ENCODE measurements at places on chromosomes 7 and 10.

GRCh38 chr7:3705258-3705657, 404.2 kb downstream of the SDK1 start:
- no peak for DNase-seq

- DNase-seq: no peak
These were observed 245.9 kb downstream of the MTERF1 start for GRCh38 chr7:91634485-91635177.

DNA sequence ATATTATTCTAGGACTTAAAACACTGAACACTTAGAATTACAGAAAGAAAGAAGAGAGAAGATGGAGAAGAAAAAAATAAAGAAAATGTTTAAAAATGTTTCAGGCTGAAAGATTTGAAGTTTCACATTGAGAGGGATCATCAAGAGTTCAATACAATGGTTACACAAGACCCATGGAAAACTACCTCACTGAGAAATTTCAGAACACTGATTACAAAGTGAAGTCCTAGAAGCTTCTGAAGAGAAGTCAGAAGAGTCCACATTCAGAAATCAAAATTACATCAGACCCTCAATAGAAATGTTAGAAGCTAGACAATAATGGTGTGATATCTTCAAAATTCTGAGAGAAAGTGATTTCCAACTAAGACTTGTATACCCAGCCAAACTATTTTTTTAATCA, 196.1 kb downstream of the MACC1 start:
- DNase-seq: no peak

- peak; percentile 48 for DNase-seq
These were observed 8.9 kb downstream of the COL1A2 start for GRCh38 chr7:94403546-94403945.

DNA sequence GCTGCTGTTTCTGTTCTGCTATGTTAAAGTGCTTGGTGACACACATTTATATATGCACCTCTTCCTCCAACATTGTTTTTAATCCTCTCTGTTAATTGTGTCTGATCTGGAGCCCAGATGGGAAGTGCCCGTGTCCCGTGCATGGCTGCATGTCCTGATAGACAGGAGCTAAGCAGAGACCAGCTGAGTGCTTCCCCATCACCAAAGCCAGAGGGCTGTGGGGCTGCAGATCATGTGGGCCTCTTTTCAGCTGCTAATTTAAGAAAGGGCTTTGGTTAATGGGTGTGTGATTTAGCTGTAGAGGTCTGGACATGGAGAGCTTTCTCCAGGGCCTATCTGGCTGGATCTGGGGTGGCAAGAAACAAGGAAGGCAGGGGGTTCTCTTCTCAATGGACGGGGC, 96.5 kb upstream of the NPS start:
- no peak for DNase-seq

GRCh38 chr10:79192677-79193003, 123.9 kb downstream of the ZMIZ1 start:
- peak; percentile 26 for DNase-seq

DNA sequence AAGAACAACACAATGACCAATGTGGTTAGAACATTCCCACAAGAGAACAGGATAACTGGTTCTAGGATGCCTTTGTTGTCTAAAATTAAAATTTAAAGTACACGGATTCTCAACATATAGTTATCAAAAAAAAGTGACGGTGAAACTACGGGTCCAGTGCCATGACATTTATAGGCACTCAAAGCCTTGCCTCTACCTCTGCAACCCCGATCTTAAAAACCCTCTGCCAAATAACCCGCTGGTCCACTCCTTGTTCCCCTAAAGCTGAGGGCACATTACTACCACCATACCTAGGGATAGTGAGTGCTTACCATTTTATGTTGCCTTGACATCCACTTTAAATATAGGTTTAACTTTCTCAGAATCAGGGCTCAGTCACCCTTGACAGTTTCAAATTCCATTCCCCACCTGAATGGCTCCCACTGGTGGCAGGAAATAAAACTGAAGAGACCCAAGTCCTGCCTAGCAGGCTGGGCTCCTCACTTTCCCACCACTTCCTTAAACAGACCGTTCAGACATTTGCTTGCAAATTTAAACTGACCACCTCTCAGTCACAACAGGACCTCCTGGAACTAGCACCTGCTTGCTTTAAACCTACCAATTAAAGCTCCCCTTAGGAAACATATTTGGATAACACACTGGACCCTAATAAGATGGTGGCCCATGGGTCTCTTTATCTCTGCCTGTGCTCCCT, 169.9 kb upstream of the ASAH2 start:
- DNase-seq: peak; percentile 46

- no peak for DNase-seq
These were observed 1.4 kb downstream of the FXYD4 start for GRCh38 chr10:43372765-43373361.

GRCh38 chr7:115679976-115680375, 350.6 kb downstream of the TFEC start:
- peak; percentile 53 for DNase-seq

DNA sequence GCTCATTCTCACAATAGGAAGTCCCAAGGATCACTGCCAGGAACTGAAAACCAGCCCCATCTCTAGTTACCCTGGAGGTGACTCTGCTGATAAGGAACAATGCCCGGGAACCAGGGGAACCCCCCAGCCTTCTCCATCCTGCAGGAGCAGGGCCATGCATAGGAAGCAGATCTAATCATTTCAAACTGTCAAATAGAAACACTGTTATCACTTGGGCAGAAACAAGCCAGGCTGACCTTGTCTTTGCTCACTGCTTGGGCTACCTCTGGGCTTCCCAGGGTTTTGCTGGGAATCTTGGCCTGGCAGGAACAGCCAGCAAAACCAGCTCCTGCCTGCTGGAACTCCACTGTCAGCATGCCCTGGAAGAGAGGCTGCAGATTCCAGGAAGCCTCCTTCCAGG, 114.1 kb downstream of the RNF216 start:
- DNase-seq: no peak

- peak; percentile 39 for DNase-seq
These were observed 85.6 kb upstream of the IMMP2L start for GRCh38 chr7:111647881-111648280.

DNA sequence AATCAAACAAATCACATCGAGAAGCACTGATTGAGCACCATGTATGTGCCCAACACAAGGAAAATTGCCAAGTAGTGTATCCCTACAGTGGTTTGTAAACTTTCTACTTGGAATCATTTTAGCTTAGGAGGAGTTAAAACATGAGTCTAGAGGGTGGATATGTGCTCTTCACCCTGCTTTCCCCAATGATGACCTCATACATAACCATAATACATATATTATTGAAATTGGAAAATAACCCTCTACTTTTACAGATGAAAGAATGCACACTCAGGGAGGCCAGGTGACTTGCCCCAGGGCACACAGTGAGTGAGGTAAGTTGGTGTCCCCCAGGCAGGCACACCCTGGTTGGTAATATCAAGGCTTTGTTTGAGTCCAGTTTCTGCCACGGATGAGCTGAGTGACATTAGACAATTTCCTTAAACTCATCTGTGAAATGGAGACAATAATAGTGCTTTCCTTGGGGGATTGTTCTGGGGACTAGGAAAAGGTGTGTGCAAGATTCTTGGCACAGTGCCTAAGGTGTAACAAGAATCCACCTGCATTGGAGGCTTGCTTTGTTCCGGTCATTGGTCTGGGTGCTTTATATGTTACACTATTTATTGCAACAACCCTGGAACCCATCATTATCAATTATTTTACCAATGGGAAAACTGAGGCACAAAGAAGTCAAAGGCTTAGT, 50.7 kb downstream of the BPGM start:
- no peak for DNase-seq

DNA sequence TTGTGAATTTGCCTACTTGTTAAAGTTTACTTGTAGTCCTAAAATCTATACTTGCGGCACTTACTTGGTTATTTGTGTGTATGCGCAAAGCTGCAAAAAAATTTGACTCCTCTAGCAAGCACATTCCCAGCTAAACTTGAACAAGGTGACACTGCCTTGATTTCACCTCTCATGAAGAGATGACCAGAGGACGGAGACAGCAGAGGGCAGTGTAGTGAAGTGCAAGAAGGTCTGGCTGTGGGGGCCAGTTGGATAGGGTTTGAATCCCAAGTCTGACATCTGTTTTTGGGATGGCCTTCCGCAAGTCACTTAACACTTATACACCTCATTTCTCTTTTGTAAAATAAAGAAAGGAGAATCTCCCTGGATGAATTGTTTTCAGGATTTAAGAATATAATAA, 15.7 kb downstream of the SLK start:
- peak; percentile 21 for DNase-seq

DNA sequence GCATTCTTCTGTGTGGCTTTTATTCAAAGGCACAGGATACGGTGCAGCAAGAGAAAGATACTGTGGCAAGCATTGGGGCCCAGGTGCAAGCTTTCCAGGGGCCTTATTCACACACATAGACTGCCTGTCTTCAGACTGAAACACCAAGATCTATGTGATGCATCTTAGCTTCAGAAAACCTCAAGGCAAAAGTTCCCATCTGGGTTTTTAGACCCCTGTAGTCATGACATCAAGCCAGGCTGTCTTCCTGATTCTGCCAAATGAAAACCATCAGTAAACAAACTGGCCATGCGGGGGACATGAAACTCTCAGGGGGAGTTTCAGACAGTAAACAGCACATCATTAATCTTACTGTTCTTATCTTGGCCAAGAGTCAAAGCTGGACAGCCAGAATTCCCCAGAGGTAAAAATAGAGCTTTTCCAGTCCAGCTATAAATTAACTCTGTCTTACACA, 9.8 kb downstream of the AGBL3 start:
- no peak for DNase-seq

DNA sequence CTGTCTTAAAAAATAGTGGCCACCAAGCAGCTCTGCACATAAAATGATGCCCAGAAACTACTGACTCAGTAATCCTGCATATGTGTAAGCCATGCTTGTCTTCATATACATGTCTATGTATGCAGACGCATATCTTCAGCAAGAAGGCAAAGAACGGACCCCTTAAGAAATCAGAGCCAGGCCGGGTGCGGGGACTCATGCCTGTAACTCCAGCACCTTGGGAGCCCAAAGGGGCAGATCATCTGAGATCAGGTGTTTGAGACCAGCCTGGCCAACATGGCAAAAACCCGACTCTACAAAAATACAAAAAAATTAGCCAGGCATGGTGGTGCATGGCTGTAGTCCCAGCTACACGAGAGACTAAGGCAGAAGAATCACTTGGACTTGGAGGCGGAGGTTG, 295.0 kb downstream of the TCERG1L start:
- DNase-seq: no peak

DNA sequence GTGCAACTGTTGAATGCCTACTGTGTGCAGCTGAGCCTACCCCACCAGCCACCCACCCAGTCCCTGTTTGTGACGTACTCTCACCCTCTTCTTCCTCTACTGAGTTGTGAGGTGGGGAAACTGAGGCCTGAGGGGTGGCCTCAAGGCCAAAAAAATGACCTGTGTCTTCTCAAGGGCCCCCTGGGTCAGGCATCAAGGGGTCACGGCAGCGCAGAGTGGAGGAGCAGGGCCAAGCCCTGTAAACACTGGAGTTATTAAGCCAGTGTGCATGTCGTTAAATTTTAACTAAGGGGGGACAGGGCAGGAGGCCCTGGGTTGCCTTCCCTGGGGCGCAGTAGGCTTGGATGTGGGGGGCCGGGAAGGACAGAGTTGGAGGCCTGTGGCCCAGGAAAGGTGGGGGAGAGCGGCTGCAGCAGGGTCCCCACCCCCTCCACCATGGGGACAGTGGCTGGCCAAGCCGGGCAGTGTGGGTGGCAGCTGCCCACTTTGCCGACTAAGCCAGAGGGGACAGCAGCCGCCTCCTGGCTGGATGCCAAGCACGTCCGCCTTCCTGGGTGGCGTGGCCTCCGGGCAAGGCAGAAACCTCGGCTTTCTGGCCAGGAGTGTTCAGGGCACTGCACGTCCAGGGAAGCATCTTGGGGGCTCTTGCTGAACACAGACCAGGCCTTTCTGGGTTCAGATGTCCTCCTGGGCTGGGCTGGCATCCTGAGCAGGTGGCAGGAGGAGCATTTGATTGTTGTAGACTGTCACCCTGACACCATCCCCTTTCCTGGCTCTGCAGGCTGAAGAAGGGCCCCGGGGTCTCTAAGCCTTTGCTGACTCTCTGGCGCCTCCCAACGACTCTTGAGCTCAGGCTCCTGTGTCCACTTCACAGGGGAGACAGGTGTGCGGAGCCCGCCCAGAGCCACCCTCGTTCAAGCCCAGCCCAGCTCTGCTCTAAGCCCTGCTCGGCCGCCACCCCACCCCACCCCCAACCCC, 1.9 kb downstream of the SLC29A4 start:
- no peak for DNase-seq

DNA sequence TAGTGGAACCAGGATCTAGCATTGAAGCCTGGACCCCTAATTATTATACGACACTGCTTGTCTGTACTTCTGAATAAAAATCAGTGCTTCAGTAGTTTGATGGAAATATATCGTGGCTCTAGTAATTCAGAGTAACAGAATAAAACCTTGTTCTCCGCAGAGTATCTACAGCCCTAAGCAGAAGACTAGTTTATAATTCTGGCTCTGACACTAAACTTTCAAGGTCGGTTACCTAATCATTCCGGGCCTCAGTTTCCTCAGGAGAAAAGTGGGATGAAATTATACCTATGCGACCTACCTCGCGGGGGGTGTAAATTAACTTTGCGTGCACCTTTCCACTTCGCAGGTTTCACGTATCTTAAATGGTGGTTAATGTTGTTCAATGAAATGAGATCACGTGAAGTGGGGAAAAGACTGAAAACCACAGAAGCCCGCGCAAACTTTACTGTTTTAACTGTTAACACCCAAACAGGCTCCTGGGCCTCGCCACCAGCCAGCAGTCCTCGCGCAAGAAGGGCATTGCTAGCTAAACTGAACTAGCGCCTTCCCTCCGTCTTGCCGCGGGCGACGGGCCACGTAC, 615 bp downstream of the THAP5 start:
- no peak for DNase-seq

DNA sequence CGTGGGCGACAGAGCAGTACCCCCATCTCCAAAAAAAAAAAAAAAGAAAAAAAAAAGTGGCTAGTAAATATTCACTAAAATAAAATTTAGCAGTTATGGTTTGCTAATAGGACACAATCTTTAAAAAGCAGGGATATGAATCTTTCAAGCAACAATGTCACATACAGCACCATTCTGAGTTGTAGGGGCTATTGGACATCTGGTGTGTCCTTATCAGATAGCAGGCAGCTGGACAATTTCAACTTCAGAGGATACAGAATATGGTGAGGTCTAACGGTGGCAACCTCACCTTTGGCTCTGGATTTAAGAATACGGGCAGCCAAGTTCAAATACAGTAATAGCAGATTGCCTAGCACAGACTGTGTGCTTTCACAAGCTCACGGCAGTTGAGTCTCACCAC, 51.1 kb downstream of the SLC37A3 start:
- no peak for DNase-seq

- peak; percentile 33 for DNase-seq
These were observed 139.4 kb downstream of the EPC1 start for GRCh38 chr10:32207544-32207943.

GRCh38 chr7:15042285-15043065, 139.9 kb upstream of the DGKB start:
- no peak for DNase-seq

Measured in fibroblast of skin of right biceps (primary cell).